ENCODE measurements at places on chromosomes 1 and 21. TPM values are rescaled to one million over a fixed set of nuclear protein-coding genes. Genes with fewer than 3 reads are reported as not detected.
A peak's percentile ranks its signal among the peaks of the same experiment; 100 is the strongest.

PROX1 gene
- total RNA-seq: 18.4 TPM

CATSPER4 gene
- total RNA-seq: not detected

MSH4 gene
- total RNA-seq: 0.05 TPM

TMEM54 gene
- 17.6 TPM for total RNA-seq

GRCh38 chr1:209720326-209720725 lies 15.7 kb downstream of the HSD11B1 start:
- H3K27me3 ChIP-seq: 0 out of 2 replicates have a peak, but pooled peaks cover 3% of the 10 kb centered on the region
- no peaks in the 10 kb centered on the region for H3K4me1 ChIP-seq
- no peak overlapping the region for H3K4me3 ChIP-seq
- H3K36me3 ChIP-seq: no peaks in the 10 kb centered on the region
- no peak for DNase-seq

DNA sequence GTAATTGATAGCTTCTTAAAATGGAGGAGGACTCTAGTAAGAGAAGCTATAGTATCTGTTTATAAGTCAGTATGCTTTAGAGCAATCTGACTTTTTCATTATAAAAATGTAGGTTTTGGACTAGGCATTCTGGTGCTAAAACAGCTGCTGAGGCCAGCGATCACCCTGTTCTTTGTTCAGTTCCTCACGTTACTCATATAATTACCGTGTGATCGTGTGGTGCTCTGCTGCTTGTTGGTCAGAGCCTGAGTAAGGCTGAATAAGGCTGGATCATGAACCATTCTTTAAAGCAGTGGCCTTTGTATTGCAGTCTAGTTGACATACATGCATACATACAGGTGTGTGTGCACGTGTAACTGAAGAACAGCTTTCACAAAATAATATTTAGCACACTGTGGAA lies 25.2 kb downstream of the CDC42 start:
- H3K4me1 ChIP-seq: peaks cover 16% of the 10 kb centered on the region
- H3K27me3 ChIP-seq: no peaks in the 10 kb centered on the region
- DNase-seq: peak; percentile 59
- no peak overlapping the region for H3K4me3 ChIP-seq
- H3K36me3 ChIP-seq: peaks cover 43% of the 10 kb centered on the region

GRCh38 chr1:43766086-43766784 lies 58.9 kb downstream of the ST3GAL3 start:
- no peak overlapping the region for H3K27ac ChIP-seq
- H3K27me3 ChIP-seq: no peaks in the 10 kb centered on the region
- H3K4me1 ChIP-seq: peaks cover 4% of the 10 kb centered on the region
- no peak overlapping the region for H3K4me3 ChIP-seq
- DNase-seq: no peak

DNA sequence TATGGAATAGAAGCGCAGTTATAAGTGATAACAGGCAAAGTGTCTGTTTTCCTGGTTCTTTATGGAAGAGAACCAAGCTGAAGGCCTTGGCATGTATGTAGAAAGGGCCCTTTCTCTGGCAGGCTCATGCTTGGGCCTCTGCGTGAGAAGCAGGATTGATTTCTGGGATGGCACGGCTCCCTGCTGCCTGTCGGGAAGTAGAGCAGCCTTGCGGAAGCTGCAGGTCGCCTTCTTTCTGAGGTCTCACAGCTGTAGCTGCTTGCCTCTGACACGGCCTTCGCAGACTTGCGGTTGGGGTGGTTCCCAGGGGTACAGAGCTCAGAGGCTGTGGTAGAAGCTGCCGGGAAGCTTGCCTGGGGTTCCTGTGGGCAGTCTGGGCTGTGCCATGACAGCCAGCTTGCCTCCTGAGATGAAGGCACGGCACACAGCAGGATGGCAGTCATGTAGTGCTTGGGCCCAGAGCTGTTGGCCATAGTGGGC lies 39.4 kb downstream of the TRAPPC10 start:
- DNase-seq: no peak
- H3K4me1 ChIP-seq: no peaks in the 10 kb centered on the region
- H3K27me3 ChIP-seq: no peaks in the 10 kb centered on the region
- no peak overlapping the region for H3K27ac ChIP-seq

DNA sequence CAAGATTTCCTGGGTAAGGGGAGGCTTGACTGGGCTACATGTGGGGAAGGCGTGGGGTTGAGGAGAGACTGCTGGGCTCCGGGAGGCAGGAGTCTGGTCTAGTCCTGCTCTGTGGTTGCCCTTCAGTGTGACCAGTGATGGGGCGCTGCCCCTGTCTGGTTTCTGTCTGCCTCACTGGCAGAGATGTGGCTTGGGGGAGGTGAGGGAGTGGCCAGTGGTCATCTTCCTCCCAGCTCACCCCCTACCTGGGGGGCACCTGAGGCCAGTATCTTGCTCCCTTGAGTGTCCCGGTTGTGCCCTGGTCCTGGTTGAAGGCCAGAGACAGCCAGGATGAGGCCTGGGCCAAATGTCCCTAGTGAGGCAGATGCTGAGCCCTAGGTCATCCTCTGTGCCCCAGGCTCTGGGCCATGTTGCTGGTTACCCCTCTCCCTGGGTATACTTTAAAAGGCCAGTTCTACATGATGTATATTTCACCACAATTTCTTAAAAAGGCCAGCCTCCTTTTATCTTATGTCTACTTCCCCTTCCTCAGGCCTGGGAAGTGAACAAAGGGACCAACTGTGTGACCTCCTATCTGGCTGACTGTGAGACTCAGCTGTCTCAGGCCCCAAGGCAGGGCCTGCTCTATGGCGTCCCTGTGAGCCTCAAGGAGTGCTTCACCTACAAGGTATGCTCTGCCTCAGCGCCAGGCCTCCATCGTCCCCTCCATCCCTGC lies 10.5 kb downstream of the FAAH start:
- DNase-seq: no peak
- peaks cover 7% of the 10 kb centered on the region for H3K4me1 ChIP-seq
- H3K36me3 ChIP-seq: no peaks in the 10 kb centered on the region
- H3K4me3 ChIP-seq: no peak overlapping the region
- H3K27me3 ChIP-seq: no peaks in the 10 kb centered on the region

DNA sequence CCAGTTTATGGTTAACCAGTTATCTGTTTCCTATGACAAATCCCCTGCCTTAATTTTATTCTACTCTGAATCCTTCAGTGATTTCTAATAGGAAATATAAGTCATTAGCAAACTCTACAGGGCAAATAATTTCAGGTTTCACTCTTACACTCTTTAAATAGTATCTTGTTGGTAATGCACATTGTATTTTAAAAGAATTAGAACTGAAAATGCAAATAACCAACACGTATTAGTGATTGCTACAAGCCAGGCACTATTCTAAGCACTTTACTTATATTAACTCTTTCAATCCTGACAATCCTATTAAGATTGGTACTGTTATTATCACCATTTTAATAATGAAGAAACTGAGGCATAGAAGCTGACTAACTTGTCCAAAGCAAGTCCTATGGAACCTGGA lies 48.3 kb upstream of the LHX8 start:
- no peaks in the 10 kb centered on the region for H3K4me1 ChIP-seq
- DNase-seq: no peak

DNA sequence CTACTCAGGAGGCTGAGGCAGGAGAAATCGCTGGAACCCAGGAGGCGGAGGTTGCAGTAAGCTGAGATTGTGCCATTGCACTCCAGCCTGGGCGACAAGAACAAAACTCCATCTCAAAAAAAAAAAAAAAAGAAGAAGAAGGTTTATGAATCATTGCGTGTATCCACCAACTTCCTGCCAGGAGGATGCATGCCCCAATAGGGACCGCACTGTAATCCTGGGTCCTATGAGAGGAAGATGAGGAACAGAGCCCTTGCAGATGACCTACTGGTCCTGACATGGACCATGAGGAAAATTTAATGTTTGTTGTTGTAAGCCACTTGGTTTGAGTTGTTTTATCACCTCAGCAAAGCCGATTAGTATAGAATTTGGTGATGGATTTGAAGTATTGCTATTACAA lies 56.7 kb downstream of the PTGS2 start:
- H3K27ac ChIP-seq: no peak overlapping the region
- no peak overlapping the region for H3K4me3 ChIP-seq
- no peaks in the 10 kb centered on the region for H3K4me1 ChIP-seq
- no peak for DNase-seq
- H3K27me3 ChIP-seq: no peaks in the 10 kb centered on the region

- H3K4me3 ChIP-seq: no peak overlapping the region
- H3K36me3 ChIP-seq: no peaks in the 10 kb centered on the region
- peak; percentile 49 for DNase-seq
Observed at GRCh38 chr1:152654110-152654509, 9.1 kb upstream of the LCE2D start.

DNA sequence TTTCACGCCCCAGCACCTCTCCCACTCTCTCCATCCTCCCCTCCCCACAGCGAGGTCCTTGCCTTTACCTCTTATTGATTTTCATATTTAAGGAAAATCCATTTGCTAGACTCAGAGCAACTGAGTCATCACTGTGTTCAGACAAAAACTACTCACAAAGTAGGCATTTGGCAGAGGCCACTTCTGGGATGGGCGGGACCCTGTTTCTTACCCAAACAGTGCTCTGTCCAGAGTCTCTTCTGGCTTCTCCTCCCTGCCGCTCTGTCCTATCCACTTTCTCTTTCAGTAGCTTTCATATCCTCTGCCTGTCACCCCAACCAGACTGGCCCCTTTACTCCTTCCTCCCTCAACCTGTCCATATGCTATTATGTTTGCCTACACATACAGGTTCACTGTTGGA lies 2.4 kb upstream of the NAV1 start:
- H3K27ac ChIP-seq: no peak overlapping the region
- H3K4me3 ChIP-seq: no peak overlapping the region
- no peaks in the 10 kb centered on the region for H3K27me3 ChIP-seq
- H3K36me3 ChIP-seq: no peaks in the 10 kb centered on the region
- peaks cover 45% of the 10 kb centered on the region for H3K4me1 ChIP-seq

- no peaks in the 10 kb centered on the region for H3K27me3 ChIP-seq
- H3K27ac ChIP-seq: no peak overlapping the region
- H3K4me3 ChIP-seq: no peak overlapping the region
- DNase-seq: peak; percentile 56
- H3K4me1 ChIP-seq: peaks cover 16% of the 10 kb centered on the region
Observed at GRCh38 chr1:11880911-11881748, 22.4 kb upstream of the NPPB start.

DNA sequence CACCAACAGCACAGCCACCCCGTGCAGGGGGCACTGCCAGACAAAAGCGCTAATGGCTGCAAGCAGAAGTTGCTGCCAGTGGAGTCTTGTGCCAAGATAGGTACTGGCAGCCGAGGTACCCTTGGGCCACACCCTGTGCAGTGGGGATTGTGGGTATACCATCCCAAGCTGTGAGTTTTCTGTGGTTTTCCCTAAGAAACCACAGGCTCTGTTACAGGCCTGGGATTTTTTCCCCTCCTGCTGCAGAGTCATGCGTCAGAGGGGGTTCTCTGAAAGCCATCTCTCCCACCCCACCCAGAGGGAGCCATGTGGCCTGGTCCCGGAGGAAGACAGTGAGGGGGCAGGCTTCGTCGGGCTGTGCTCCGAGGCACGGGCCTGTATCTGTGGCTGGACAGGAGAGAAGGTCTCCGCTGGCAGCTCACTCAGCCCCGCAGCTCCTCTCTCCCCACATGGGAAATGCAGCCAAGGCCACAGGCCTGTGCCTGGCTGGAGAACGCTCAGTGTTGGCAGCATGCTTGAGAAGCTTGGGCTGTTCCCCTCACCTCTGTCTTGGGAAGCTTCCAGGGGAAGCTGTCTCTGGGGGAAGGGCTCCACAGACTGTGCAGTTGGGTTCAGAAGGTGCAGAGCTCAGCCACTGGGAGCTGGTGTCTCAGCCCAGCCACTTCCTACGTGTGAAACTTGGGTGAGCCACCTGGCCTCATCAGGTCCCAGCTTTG lies 42.5 kb downstream of the NEK2 start:
- H3K4me3 ChIP-seq: no peak overlapping the region
- H3K27ac ChIP-seq: no peak overlapping the region
- DNase-seq: peak; percentile 45

DNA sequence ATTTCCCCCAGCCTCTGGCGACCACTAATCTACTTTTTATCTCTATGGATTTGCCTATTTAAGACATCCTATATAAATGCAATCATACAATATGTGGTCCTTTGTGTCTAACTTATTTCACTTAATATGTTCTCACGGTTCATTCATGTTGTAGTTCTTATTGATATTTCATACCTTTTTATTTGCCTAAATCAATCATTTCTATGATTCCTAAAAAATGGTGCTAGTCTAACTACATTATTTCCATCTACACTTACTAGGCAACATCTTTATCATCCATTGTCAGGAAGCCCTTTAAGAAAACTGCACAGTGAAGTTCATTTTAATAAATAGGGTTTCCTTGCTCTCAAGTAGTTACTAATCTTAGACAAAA lies 380 bp upstream of the FBXO28 start:
- no peaks in the 10 kb centered on the region for H3K36me3 ChIP-seq
- H3K4me1 ChIP-seq: peaks cover 7% of the 10 kb centered on the region
- H3K27me3 ChIP-seq: no peaks in the 10 kb centered on the region
- no peak for DNase-seq

DNA sequence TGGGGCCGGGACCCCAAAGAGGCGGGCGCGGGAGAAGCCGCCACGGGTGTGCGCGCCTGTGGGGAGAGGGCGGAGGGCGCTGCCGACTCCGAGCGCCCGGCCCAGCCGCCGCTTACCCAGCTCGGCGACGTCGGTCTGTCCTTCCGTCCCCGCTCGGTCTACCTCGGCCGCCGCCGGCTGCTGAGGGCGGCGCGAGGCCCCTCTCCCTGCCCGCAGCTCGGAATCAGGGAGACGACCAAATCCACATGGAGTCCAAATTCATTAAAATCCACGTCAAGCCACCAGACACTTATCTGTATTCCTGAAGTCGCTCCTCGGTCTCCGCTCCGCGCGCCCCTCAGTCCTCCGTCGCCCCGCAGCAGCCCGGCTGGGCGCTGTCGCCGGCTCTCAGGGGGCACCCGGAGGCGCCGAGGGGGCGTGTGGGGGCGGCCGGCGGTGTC lies 637 bp downstream of the PLXNA2 start:
- H3K27me3 ChIP-seq: no peaks in the 10 kb centered on the region
- H3K36me3 ChIP-seq: no peaks in the 10 kb centered on the region
- peak overlapping the region; percentile 54 for H3K27ac ChIP-seq
- H3K4me1 ChIP-seq: peaks cover 29% of the 10 kb centered on the region
- peak overlapping the region; percentile 83 for H3K4me3 ChIP-seq

DNA sequence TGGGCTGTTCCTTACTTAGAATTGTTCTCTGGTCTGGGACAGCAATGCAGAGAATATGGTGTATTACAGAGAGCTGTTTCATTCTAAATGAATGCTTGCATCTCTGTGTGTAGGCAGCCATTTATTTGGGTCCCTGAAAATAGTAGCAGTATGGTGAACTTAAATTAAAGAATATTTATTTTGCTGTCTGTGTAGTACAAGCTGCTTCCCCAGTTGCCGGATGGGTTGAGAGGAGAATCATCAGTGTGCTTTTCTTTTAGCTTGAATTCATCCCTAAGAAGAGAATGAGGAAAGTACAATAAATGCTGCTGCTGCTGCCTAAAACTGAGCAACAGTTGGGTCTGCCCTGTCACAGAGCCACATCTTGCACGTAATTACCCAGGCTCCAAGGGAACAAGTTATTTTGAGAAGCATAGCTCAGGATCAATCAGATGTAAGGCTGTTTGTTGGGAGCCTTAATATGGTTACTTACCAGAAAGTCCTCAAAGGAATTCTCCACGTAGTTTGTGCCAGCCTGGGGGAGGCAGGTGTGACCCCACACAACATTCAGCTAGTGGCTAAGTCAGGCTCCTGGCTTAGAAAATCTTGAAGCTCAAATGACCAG lies 16.6 kb downstream of the ACTN2 start:
- no peak for DNase-seq
- no peak overlapping the region for H3K27ac ChIP-seq
- no peaks in the 10 kb centered on the region for H3K4me1 ChIP-seq
- no peak overlapping the region for H3K4me3 ChIP-seq
- no peaks in the 10 kb centered on the region for H3K27me3 ChIP-seq

GRCh38 chr1:27366411-27367159 lies at the start of gene MAP3K6:
MAP3K6 (minus strand) TSS chr1:27366961; CDS start chr1:27366597, 364 bp downstream.
- H3K27ac ChIP-seq: peak within 1 kb of the TSS; percentile 59
- peaks cover 8% of the 10 kb centered on the region for H3K4me1 ChIP-seq
- H3K27me3 ChIP-seq: no peaks in the 10 kb centered on the region
- peak; percentile 89 for DNase-seq
- no peaks in the 10 kb centered on the region for H3K36me3 ChIP-seq
